Neuronal stem cell (in vitro differentiated cells): ENCODE measurements at places on chromosomes 1 and 21.

- no peak overlapping the region for H3K27ac ChIP-seq
- H3K4me3 ChIP-seq = no peak overlapping the region
- H3K36me3 ChIP-seq = no peaks in the 10 kb centered on the region
- no peak for DNase-seq
- no peaks in the 10 kb centered on the region for H3K27me3 ChIP-seq
- H3K4me1 ChIP-seq = no peaks in the 10 kb centered on the region
Measured at GRCh38 chr1:116106646-116107045, 4.6 kb upstream of the MAB21L3 start.

GRCh38 chr1:68307378-68307787 is 75.1 kb upstream of the WLS start:
- H3K4me3 ChIP-seq = no peak overlapping the region
- no peaks in the 10 kb centered on the region for H3K27me3 ChIP-seq
- no peak overlapping the region for H3K27ac ChIP-seq
- no peak for DNase-seq
- H3K36me3 ChIP-seq = no peaks in the 10 kb centered on the region

- no peak overlapping the region for H3K4me3 ChIP-seq
- no peak for DNase-seq
- no peaks in the 10 kb centered on the region for H3K36me3 ChIP-seq
- peaks cover 76% of the 10 kb centered on the region for H3K27me3 ChIP-seq
- H3K27ac ChIP-seq = no peak overlapping the region
Measured at GRCh38 chr1:47449822-47450552, 12.1 kb downstream of the FOXD2 start.

GRCh38 chr1:183262628-183263200 is 76.7 kb downstream of the LAMC2 start:
- DNase-seq = no peak
- H3K27ac ChIP-seq = no peak overlapping the region
- H3K36me3 ChIP-seq = no peaks in the 10 kb centered on the region
- no peaks in the 10 kb centered on the region for H3K27me3 ChIP-seq
